ENCODE measurements at places on chromosomes 3 and 15. TPM values are rescaled to one million over a fixed set of nuclear protein-coding genes. Genes with fewer than 3 reads are reported as not detected.
A peak's percentile ranks its signal among the peaks of the same experiment; 100 is the strongest.

DNA sequence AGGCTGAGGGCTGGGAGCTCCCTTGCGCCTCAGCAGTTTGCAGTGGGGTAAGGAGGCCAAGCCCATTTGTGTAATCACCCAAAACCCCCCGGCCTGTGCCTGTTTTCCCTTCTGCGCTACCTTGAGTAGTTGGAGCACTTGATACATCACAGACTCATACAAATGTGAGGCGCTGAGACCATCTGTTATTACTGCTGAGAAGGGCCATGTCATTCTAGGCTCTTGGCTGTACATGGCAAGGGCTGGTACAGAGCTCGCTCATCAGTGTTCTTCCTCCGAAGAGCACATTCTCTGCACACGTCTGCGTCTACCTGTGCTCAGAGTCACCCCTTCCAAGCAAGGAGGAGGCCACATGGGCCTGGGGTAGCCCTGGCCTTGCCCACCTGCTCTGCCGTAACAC lies 9.3 kb downstream of the PLA2G4B start:
- no peak for DNase-seq

DNA sequence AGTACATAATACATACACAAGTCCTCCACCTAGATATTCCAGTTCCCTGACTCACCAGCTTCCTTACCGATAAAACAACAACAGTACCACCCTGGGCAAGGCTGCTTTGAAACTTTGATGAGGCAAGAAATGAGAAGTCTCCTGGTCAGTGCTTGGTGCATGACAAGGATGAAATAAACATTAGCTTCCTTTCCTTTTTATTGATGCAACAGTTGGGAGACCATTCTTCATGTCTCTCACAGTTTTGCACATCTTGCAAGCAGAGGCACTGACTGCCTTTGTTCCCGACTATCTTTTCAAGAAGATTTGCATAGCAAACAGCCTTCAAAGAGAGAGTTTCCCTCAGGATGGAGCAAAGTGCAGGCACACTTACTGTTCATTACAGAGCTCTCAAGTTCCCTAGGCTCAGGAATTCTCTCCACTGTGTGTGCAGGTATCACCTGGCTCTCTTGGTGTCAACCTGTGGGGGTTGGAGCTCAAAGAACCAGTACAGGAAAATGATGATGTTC lies 65.2 kb downstream of the MYLK start:
- peak; percentile 97 for DNase-seq

DNA sequence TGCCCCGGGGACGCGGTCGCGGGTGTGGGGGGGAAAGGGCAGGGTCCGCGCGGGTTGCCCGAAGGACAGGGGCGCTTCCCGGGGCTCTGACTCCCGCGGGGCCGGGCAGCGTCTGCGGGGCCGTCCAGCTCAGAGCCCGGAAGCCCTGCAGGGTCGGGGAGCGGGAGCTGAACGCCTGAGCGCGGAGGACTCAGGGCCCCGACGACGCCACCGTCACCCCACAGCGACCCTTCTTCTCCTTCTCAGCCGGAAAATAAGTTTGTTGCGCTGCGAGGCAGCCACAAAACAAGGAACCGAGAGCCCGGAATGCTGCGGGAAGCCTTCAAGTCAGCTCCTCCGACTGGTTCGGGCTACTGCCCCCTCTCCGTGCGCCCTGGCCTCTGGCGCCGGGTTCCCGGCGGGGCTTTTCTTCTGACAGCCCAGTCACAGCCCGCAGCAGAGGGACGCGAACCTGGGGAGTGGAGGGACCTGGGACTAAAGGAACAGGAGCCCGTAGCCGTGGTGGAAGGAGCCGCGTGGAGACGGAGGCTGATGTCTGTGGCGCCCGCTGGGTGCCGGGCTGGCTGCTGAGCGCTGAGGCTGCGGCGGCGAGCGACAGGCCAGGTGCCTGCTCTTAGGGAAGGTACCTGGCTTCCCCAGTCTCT lies 484 bp downstream of the CNTN4 start:
- DNase-seq = no peak

GRCh38 chr15:88799341-88799740 lies 3.9 kb upstream of the ACAN start:
- peak; percentile 23 for DNase-seq

DNA sequence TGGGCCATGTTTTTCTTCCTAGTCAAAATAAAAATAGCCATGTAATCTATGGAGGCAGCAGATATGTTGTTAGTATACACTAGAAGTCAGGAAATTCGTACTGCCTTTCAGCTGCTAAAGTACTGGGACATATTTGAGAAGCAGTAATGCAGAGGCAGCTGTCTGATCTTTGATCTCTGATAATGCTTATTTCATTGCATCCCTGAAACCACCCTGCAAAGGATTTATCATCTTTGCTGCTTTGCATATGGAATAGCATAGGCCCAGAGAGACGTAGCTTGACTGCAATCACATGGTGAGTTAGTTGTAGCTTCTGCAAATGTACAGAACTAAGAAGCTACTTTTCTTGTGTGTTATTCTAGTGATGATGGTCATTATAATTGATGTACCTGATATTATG lies 52.4 kb downstream of the RBM6 start:
- DNase-seq = no peak

DNA sequence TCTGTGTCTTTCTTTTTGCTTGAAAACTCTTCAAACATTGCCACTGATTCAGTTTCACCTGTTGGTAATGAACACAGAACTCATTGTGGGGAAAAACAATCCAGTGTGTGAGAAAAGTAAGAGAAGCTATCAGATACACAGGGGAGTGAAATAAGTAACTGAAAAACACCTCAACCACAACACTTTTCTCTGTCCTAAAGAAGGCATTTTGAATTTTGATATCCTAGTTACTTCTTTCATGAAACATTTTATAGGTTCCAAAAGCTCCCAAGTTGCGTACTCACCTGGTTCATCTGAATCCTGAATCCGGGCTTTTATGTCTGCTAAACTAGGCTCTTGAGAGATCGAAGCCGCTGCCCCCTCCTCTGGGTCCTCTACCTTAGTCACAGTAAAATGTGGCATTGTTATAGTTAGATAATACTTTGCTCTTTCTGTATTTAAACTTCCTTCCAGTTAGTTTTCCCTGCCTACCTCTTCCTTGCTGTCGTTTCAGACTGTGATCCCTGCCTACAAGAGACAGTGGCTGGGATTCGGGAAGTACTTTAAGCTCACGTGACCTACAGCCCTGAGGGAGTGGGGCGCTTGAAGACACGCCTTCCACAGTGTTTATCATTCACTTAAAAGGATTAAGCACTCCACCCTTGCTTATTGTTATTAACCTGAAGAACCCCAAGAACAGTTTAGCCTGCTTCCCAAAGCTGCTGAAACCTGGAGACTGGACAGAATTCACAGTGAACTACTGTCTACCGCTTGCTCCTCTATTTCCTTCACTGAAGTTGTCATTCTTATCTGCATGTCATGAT lies 19.1 kb downstream of the SLC12A6 start:
- DNase-seq = peak; percentile 38

GRCh38 chr3:77348244-77348855 lies 308.5 kb downstream of the ROBO2 start:
- peak; percentile 42 for DNase-seq

DNA sequence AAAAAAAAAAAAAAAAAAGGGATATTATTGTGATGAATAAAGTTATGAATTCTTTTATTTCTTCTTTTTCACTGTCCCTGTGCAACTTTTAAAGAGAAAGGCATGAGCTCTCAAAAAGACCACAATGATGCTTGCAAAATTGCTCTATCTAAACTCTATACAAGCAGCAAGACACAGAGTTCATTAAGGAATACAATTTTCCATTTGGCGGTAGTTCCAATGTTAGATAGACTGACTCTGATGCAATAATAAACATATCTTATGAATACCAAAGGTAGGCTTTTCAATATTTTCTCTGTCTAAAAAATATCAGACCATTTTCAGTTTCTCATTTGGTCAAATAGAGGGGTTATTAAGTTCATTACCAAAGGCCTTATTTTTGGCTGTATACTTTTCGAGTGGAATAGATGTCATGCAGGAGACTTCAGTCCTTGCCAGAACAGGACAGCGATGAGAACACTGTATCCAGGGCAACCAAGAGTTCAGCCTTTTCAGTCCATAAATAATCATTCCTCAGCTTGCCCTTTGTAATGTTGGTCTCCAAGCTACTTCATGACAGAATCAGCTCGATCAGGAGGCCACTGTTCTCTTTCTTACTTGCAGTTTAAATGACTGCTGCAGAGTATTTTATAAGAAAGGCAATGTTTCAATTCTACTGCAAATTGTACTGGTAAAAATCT lies 162.9 kb upstream of the FAM3D start:
- no peak for DNase-seq

GRCh38 chr15:31517711-31518110 lies 191.1 kb downstream of the KLF13 start:
- DNase-seq = no peak

DNA sequence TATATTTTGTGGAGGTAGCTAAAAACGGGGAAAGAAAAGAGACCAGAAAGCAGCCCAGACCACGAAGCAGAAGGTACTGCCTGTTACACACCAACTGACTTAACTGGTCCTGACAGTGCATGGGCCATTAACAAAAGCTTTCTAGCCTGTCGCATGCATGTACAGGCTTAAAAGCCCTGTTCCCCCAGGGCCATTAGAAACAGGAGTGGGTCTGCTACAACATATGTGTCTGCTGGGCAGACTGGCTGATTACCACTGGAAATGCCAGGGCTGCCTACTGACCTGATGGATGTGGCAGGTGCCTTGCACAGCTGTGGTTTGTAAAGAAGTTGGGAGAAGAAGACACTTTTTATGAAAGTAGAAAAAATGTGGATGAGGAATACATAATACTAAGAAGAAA lies 137.4 kb downstream of the GAP43 start:
- no peak for DNase-seq

- peak; percentile 70 for DNase-seq
Measured at GRCh38 chr3:17183951-17184550, 299.3 kb downstream of the PLCL2 start.

DNA sequence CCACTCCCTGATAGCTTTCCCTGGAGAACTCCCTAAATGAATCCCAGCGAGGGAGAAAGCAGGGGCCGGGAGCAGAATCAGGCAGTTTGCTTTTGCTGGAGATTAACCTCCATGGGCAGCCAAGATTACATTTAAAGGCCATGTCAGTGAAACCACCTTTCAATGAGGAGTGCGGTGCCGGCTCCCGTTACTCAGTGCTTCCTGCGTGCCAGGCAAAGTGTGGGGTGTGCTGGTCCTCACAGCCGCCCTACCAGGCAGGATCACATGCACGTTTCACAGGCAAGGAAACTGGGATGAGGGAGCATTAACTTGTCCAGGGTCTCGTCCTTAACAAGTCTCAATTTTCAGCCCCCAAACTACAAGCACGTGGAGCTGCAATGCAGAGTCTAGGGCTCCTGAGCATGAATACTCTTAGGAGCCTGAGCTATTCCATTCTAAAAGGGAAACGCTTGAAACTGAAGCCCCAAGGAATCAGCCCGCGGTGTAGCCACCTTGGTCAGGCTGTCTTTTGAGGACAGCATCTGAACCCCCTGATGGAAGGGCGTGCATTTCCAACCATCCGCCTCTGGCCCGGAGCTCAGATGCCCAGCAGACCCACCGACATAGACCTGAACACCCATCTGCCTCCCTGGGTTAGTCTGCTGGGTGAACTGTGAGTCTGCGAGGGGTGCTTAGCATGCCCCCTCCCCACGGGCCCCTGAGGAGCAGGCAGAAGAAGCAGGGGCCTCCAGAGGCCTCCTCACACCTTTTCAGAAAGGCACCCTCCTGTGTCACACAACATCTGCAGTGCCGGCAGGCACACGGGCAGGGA lies 5.6 kb downstream of the IGDCC3 start:
- no peak for DNase-seq

DNA sequence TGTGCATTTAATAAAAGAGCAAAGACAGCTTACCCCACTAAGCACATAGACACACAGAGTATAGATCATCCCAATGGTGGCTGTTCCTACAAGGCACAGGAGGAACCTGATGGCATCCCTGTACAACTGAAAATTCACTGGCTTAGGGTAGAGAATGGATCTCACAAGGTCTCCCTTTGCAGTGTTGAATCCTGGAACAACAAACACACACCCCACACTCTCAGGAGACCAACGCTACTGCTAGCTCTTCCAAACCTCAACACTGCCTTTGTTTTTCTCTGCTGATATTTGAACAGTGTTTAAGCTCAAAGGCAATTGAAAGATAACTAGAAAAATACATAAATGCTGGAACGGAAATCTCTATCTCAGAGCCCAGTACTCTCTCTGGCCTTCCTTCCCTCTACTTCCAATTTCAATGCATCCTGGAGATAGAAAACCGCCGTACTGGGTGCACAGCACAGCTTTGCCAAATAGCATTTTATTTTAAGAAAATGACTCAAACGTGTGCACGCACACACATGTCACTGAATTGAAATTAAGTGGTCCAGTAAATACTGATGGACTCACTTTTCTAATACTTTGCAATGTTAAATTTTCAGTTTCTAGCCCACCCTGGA lies 87.5 kb upstream of the ATP13A5 start:
- no peak for DNase-seq

DNA sequence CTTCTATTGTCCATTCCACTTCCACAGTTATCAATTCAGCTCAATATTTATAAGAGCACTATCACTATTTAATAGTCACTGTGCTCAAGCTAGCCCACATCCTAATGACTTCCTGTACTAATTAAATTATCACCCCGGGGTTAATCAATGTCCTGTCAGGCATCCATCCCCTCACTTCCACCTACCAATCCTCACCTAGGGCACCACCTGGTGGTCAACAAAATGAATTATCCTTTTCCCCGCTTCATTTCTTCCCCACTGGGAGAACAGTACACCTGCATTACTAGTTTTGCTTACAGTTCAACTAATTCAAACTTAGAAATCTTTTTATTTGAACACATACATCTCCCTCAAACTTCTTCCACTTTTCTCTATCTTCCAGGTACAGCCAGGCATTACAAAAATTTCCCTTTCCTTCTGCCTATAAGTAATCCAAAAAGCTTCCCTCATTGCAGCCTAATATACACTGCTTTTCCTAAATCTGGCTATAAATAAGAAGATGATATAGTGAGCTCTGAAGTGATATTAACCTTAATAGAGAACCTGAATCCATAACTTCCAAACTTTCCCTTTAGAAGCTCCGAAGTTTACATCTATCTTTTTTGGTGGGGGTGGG lies 68.5 kb downstream of the TMCC1 start:
- DNase-seq = peak; percentile 56

- no peak for DNase-seq
Measured at GRCh38 chr15:59394166-59394661, 21.5 kb upstream of the MYO1E start.

GRCh38 chr15:92467245-92467644 lies 73.6 kb downstream of the ST8SIA2 start:
- DNase-seq = no peak

The CLDN18 gene
- total RNA-seq = not detected

The SERF2 gene
- total RNA-seq = 319 TPM

The KBTBD12 gene
- not detected for total RNA-seq

The ZNF80 gene
- not detected for total RNA-seq
